ENCODE measurements at places on chromosomes 3 and 15.

GRCh38 chr15:69857250-69857649, 240.5 kb downstream of the TLE3 start:
- DNase-seq: no peak

GRCh38 chr3:172656602-172657001, 54.3 kb downstream of the NCEH1 start:
- DNase-seq: no peak

DNA sequence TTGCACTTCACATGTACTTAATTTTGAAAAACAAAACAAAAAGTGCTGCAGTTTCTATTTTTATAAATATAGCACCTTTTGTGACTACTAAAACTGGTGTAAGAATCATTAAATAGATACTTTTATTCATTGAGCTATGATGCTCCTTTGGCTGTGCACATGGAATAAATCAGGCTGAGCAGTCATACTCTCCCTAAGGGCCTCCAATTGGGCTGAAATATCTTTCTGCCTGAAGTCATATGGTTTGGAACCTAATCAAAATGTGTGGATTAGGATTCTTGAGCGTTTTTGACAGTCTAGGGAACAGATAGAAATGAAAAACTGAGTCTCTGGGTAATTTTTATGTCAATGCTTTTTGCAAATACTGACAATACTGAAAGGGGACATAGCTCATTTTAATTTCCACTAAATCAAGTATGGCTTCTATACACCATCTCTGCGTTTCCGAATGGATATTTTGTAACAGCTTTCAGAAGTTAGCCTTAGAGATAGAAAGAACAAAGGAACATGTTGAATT, 392.2 kb upstream of the ROBO1 start:
- no peak for DNase-seq

- no peak for DNase-seq
Observed at GRCh38 chr3:190733591-190734146, 128.8 kb downstream of the GMNC start.

DNA sequence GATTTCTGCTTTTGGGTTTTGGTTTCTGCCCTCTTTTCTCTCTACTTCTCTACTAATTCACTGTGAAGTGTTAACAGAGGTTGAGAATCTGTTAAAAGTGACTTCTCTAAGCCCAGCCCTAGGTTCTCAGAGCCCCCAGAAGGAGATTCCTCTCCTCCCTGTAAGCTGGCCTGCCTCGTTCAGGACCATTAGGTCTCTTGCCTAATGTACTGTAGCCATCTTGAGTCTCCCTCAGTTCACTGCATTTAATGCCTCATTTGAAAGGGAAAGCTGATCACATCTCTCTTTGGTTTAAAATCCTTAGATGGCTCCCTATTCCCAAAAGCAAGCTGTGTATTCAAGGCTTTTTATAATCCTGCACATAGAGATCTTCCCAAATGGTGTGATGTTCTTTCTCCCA, 16.3 kb downstream of the RTP1 start:
- no peak for DNase-seq

DNA sequence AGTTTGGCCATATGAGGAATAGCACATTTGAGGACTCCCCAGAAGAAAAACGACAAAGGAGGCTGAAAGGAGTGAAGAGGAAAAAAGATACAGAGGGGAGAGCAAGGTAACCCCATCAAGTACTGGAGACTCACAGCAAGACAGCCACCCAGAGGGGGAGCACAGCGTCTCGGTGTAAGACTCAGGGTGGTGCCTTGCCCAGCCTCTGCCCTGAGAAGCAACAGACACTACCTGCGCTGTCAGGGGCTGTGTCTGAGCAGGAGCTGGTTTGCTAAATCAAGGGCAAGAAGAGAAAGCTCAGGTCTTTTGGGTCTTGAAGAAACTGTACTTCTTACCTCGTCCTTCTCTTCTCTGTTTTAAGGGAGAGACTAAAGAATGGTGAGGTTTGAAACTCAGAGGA, 27.9 kb downstream of the FBXO45 start:
- DNase-seq: no peak

DNA sequence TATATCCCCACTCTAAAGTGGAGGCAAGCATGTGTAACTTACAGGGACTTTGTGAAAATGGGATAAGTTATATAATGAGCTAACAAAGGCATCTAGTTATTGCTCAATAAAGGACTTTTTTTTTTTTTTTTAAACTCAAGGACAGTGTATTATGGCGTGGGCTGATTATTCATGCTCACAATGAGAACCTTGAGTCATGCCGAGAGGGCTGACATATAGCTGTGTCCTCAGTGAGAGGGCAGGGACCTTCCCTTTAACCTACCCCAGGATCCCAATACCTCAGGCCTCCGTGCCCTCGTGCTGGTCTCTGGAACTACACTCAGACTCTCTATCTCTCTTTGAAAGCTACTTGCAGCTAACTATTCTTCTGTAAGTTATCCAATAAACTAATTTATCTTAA, 319.9 kb upstream of the ICE2 start:
- DNase-seq: no peak

- no peak for DNase-seq
Observed at GRCh38 chr15:71800835-71801745, 9.3 kb upstream of the NR2E3 start.

GRCh38 chr3:128849911-128850455, 29.4 kb upstream of the ACAD9 start:
- DNase-seq: no peak

DNA sequence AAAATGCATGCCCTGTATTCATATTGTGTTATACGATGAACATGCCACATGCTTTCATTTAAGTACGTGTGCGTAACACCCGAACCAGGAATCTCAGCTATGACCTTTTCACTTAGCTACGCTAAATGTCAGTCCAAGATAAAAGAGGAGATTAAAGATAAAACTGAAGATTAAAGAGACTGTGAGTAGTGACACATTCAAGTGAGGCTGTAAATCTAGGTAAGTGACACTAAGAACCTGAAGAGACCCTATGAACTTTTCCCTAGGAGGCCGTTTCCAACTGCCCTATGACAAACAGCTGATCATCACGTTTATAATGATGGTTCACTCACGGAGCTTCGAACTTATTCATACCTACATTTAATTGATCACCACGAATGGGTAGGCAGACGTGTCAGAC, 32.2 kb downstream of the TFRC start:
- no peak for DNase-seq

GRCh38 chr3:87924485-87924884, 134.3 kb downstream of the CGGBP1 start:
- DNase-seq: no peak

GRCh38 chr3:66153481-66154443, 67.0 kb upstream of the SLC25A26 start:
- DNase-seq: no peak

GRCh38 chr3:36596419-36596818, 167.9 kb downstream of the DCLK3 start:
- DNase-seq: no peak

- no peak for DNase-seq
Observed at GRCh38 chr3:99023590-99024192, 122.2 kb upstream of the DCBLD2 start.

DNA sequence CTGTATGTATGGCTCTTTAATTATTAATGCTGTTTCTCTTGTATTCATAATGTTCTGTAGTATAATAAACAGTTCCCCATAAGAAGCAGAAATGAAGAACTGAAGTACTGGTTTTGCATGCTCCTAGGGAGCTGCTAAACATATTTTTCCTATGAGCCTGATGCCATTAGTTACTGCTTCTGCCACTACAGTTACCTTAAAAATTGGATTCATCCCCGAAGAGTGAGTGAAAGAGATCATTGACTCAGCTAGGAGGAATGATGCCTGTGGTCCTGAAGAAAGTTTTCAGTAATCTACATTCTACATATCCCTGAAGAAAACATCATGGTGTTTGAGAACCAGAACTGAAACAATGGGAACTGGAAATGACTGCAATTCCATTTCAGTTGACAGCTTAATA, 37.1 kb upstream of the ST3GAL6 start:
- no peak for DNase-seq

- DNase-seq: no peak
Observed at GRCh38 chr15:101841656-101842055, 29.7 kb downstream of the OR4F15 start.
